ENCODE measurements at places on chromosomes 2 and 18. TPM values are rescaled to one million over a fixed set of nuclear protein-coding genes. Genes with fewer than 3 reads are reported as not detected.

TRIM54 gene
- not detected for total RNA-seq

RBBP8 gene
- 27.0 TPM for total RNA-seq

DNER gene
- 0.15 TPM for total RNA-seq

SLC9A2 gene
- 0.05 TPM for total RNA-seq

ST6GAL2 gene
- 10.9 TPM for total RNA-seq

CIB4 gene
- not detected for total RNA-seq

RUFY4 gene
- total RNA-seq, result not detected

TXNDC2 gene
- not detected for total RNA-seq

IGFBP5 gene
- 7.2 TPM for total RNA-seq

IL1F10 gene
- total RNA-seq, result not detected

IL1RN gene
- not detected for total RNA-seq

KLHL41 gene
- 0.10 TPM for total RNA-seq

SPATA3 gene
- total RNA-seq, result not detected

PLCL1 gene
- total RNA-seq, result 13.6 TPM

LDAH gene
- total RNA-seq, result 21.9 TPM

Measured in endothelial cell (in vitro differentiated cells).